Activated CD4-positive, alpha-beta T cell treated with anti-CD3 and anti-CD28 coated beads for 4 hours (primary cell): ENCODE measurements at places on chromosomes 5 and 9.

DNA sequence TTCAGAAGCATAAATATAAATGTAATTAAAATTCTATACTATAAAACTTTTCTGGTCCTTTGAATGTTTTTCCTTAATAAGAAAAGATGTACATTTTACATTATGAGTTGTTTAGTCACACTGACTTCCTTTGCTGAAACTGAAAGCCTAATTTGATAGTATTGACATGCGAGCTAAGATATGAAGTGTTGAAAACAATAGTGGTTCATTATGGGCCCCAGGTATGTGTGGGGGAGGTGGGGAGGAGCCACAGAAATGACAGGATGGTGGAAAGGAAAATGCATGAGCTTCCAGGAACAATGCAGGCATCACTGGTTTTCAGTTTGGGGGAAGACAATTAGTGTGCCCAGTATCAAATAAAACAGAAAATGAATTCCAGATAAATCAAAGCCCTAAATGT lies 35.4 kb upstream of the RLN1 start:
- no peak for DNase-seq

DNA sequence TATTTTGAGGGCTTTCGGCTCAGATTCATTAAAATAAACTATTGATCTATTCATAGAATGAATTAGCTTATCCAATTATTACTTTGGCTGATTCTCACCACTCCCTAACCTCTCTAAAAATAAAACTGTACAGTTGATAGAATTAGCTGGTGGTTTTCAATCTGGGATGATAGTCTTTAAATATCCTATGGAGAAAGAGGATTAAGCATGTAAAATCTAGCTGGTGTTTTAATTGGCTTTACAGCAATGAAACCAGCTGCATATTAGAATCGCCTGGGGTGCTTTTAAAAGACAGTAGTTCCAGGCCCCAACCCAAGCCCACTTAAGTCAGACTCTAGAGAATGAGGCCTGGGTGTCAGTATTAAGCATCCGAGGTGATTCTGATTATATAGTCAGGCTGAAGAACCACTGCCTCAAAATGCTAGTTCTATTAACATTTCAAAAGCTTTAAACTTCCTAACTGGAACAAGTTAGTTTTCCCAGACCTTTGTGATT lies 95.1 kb downstream of the MAP1B start:
- DNase-seq = no peak

DNA sequence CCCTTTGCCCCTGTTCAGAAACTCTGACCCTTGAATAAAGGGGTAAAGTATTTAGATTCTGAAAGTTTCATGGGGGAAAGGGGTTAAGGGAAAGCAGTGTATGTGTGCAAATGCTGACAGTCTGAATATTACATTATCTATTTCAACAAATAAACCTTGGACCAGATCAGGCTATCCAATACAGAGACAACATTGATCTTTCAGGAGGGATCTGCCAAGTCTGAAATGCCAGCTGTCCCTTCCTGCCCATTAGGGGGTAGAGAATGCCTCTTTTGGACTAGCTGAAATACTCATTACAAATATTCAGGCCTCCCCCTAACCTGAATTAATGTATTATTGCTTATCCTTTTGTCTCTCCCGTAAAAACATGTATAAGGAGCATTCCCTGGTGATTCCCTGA lies 219.5 kb downstream of the NR3C1 start:
- no peak for DNase-seq

- no peak for DNase-seq
Observed at GRCh38 chr9:137271696-137272076, 5.8 kb upstream of the TOR4A start.

DNA sequence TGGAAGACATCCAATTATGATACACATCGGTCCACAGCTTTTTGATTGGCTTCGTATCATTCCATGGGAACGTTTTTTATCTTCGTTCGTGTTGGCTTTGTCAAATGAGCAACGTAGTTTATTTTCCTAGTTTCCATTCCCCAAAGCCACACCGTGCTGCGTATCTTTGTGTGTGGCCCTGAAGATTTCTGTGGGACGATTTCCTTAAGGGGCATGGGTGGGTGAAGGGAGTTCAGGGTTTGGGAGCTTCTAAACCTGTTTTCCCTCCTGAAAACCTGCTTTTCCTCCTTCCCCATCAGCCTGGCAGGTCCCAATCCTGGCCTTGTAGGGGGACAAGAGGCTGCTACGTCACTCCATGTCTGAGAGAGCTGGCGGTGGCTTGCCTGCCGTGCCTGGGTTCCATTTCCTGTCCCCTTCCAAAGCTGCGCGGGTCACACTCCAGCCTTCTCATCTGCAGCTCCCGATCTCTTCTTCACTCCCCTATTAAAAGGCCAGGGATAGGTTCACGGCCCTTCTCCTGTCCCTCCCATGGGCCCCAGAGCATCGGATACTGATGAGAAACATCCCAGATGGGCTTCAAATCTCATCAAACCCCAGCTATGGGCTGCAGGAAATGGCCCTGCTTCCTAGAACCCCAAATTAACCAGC lies 23.5 kb upstream of the ASS1 start:
- no peak for DNase-seq

DNA sequence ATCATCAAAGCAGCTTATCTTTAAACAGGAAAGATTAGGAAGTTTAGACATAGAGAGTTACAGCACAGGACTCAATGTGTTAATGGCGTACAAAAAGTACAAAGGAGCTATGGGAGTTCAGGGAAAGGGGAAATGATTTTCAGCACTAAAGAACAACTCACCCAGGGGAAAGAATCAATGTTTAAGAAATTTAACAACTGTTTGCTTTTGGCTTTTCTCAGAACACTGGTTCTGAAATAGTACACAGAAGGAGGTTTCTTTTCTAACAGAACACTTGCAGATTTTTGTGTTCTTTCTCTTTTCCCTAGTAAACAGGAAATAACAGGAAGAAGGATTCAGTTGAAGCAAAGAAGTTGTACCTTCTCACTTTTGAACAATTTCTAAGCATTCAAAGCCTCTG lies 71.3 kb upstream of the GHR start:
- no peak for DNase-seq

DNA sequence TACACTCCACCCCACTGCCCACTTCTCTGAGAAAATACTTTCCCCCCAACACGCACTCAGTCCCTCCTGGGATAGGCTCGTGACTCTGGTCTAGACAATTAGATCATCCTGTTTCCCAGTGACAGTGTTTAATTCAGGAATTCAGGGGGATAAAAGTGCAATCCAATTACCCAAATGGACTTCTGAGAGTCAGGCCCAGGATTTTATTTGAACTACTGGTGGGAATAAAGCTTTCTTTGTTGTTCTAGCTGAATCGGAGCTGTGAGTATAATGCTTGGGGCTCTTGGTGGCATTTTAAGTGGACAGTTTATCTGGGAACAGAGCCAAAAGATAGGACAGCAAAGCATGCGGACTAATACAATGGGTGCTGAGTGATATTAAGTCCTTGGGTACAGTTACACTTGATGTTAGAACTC lies 683.3 kb downstream of the MAT2B start:
- no peak for DNase-seq

DNA sequence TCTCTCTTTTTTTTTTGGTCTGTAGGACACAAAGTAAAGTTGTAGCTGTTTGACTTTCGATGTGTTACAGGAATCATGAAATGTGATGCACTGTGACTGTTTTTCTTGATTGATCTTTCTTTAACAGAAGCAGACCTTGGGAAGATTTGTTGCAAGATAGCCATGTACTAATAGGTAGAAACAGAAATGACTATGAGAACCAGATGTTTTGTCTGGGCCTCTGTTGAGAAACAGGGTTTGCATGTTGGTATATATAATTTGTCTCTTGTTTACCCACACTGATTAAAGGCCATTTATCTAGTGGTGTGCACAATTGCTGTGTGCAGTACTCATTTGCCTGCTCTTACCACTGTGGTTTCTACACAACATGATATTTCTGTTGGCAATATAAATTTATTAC lies 125.1 kb downstream of the HACD4 start:
- no peak for DNase-seq

- no peak for DNase-seq
Observed at GRCh38 chr5:76789991-76790581, 28.7 kb upstream of the F2RL1 start.

DNA sequence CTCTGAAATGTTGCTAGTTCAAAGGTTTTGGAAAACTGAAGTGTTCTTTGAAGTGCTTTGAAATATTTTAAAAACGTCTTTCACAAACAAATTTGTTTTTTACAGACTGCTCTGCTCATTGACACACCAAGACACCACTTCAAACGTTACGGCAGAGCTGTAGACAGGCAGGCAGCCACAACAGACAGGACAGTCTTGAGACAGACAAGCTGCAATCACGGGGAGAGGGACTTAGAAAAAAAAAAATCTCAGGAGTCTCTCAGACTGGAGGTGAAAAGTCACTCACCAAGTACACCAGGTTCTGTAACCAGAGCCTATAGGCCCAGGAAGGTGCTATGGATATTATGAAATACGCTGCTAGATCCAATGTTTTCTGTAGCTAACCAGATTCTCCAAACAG lies 135.4 kb downstream of the ISL1 start:
- DNase-seq = no peak

- no peak for DNase-seq
Observed at GRCh38 chr5:6264394-6264793, 114.0 kb downstream of the MED10 start.

DNA sequence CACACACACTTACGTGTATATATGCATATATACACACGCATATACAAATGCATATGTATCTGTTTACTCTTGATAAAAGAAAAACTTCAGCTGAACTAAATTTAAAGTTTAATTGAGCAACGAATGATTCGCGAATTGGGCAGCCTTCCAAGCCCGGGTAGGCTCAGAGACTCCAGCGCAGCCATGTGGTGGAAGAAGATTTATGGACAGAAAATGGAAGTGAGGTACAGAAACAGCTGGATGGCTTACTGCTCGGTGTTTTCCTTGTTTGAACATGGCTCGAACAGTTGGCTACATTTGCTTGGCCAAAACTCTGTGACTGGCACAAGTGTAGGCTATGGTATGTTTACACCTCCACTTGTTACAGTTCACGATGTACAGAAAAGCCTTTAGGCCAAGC lies 239.3 kb upstream of the PRDM9 start:
- DNase-seq = no peak
